Amygdala (tissue), 56 donors: ENCODE measurements at places on chromosomes 7 and 10.

- no peak for DNase-seq
Observed at GRCh38 chr10:133316266-133316665, 7.6 kb downstream of the ZNF511 start.

- no peak for DNase-seq
Observed at GRCh38 chr10:115957012-115957399, 316.0 kb downstream of the GFRA1 start.

DNA sequence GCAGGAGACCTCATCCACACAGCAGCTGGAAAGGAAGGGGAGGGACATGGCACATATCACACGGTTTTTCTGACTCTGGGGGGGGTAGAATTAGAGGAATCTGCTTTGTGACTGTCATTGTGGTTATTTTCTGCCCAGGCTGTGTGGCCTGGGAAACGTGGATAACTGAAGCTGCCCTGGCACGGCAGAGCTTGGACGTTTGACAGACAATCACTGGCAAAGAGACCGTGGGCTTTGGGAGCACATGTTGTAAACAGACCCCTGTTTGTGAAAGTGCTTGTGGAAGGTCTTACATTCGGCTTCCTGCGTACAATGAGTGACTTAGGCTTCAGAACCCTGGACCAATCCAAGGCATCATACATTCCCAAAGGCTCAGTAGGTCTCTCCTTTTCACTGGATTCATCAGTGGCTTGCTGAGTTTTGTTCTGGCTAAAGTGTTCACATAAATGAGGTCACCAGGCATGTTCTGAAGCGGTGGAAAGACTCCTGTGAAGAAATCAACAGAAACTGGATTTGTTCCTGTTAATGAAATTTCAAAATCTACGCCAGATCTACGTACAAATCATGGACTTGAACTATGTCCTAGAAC is 188.2 kb downstream of the TEX36 start:
- DNase-seq = no peak

- DNase-seq = no peak
Observed at GRCh38 chr7:132654150-132654549, 77.9 kb upstream of the PLXNA4 start.

- DNase-seq = no peak
Observed at GRCh38 chr10:4557469-4557868, 268.5 kb upstream of the AKR1E2 start.
